ENCODE measurements at places on chromosomes 7 and 10.

GRCh38 chr10:97408496-97408992, 7.4 kb upstream of the RRP12 start:
- DNase-seq: no peak

- DNase-seq: peak; percentile 60
These were observed 48.1 kb downstream of the TNPO3 start for GRCh38 chr7:129006636-129007414.

- no peak for DNase-seq
These were observed 168.3 kb upstream of the MBL2 start for GRCh38 chr10:52940921-52941320.

DNA sequence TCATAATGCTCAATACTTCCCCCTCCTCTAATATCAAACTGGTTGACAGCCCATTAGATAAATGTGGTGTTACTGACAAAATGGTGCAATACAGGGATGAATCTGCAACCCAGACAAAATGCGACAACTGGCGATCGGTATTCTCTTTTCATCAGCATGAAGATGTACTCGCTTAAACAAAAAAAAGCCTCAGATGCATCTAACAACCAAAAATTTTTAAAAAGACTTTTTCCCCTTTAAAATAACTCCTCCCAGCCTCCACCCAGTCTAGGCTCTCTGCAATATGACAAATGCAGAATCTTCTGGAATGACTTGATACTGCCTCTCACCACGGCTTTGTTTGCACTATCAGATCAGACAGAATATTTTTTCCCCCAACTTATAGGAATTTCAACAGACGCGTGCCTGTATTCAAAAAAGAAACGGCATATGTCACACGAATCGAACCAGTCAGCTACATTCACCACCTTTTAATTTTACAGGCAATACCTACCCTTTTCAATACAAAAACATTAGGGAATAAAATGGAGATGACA, 1.2 kb downstream of the YWHAG start:
- DNase-seq: peak; percentile 26

- DNase-seq: no peak
These were observed 60.5 kb downstream of the SH2D4B start for GRCh38 chr10:80598084-80598798.

DNA sequence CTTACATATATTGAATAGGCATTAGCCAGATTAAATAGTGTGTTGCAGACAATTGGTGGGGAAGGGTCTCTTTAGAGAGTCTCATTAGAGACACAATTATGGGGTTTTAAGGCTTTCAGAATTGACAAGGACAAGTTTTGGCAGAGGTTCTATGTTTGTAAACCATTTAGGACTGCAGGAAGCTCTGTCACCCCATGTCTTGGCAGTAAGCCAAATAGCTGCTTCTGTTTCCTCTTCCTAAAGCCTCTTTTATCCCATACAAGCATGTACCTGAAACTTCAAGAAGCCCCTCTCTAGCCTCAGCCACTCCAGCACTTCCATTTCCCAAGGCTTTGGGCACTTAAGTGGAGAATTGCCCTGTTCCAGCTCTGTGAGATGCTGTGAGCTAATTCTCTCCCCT, 21.8 kb upstream of the LRRC4 start:
- DNase-seq: peak; percentile 23

GRCh38 chr10:74067373-74068352, 69.7 kb downstream of the VCL start:
- DNase-seq: no peak

- DNase-seq: no peak
These were observed 44.4 kb downstream of the KLHDC10 start for GRCh38 chr7:130114776-130115175.

- DNase-seq: no peak
These were observed 127.9 kb downstream of the NRF1 start for GRCh38 chr7:129739427-129739826.

- DNase-seq: no peak
These were observed 2.4 kb downstream of the CH25H start for GRCh38 chr10:89204621-89205185.

DNA sequence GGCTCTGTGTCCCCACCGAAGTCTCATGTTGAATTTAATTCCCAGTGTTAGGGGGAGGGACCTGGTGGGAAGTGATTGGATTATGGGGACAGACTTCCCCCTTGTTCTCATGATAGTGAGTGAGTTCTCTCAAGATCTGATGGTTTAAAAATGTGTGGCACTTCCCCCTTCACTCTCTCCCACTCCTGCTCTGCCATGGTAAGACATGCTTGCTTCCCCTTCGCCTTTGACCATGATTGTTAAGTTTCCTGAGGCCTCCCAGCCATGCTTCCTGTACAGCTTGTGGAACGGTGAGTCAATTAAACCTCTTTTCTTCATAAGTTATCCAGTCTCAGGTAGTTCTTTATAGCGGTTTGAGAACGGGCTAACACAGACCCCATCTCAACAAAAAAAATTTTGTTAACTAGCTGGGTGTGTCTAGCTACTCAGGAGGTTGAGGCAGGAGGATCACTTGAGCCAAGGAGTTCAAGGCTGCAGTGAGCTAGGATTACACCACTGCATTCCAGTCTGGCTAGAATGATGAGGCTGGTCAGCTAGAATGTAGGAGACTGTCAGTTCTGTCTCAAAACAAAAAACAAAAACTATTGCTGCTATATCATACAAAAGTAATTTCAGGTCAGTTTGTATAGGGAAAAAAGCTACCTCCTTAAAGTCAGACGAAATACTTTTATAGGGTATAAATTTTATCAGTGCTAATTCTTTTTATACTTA, 57.7 kb downstream of the ATAD1 start:
- no peak for DNase-seq

DNA sequence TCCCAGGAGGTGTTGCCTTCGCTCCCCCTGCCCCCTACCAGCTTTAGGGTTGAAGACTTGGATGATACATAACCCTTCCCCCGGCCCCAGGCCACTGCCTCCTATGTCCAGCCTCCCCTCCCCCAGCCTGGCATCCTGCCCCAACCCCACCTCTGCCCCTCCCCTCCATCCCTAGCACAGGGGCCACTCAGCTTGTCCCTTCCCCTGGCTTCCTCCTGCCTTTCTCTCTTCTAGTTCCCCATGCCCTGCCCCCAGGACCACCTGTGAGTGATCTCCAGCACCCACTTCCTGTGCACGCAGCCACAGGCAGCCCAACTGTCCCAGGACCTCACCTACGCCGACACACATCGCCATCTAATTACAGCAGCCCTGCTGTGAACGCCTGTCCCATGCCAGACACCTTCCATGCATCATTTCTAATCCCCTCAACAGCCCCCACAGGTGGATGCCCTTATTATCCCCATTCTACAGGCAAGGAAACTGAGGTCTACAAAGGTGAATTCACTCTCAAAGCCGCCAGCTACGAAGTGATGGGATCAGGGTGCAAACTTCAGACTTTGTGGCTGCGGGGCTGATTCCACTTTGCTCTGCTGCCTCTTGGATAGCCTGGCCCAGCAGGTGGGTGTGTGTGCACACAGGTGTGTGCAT, 82.4 kb upstream of the CHST15 start:
- no peak for DNase-seq

- peak; percentile 79 for DNase-seq
These were observed 95.8 kb downstream of the CHST15 start for GRCh38 chr10:123997486-123998196.

DNA sequence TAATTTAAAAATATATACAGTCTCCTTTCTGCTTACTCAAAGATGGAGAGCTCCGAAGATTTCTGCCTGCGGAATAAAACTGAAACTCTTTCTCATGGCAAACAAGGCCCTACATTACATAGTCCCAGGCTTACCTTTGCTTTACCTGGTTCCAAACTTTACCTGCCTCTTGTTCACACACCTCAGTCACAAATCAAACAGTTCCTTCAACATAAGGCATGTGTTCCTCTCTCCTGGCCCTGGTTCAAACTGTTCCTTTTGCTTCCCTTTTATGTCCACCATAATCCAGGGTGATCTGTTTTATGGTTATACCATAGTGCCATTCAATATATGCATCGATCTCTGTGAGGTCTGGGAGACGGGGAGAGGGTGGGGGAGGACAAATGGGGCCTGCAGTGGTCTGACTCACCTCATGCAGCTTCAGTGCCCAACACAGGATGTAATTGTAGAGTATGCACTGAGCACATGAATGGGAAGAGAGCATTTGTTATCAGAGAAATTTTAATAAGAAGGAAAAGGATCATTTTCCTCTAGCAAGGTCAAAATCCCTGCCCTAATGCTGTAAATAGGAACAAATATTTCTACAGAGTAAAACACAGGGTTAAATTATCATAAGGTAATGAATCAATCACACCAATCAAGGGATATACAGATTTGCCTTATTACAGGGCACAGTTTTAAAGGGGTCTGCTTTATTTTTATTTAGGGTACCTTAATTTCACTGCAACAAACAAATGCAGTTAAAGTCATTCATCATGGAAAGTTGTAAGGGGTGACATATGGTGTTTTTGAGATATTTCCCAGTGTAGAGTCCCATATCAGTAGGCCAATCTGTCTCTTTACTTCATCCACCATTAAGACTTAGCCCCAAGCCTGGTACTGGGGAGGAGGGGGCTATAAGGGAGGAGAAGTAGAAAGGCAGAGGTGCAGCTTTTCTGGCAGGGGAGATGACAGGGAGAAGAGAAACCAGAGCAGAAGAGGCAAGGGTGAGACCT, 88.8 kb upstream of the PDE1C start:
- no peak for DNase-seq

GRCh38 chr7:79403451-79403850, 50.0 kb downstream of the MAGI2 start:
- no peak for DNase-seq

DNA sequence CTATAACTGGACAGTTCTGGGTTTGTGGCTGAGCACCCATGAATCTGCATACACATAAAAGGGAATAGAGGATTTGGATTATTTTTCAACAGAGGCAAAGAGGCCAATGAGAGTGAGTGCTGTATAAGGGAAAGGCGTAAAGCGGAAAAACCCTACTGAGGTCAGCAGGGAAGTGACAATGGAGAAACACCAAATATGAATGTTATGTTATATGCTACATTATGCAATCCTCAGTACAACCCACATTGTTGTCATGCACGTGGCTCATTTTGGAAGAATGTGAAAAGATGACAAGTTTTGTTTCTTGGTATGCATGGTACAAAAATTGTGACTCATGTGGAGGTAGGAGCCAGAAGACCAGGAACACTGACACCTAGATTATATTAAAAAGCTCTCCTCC, 113.6 kb upstream of the AMPH start:
- peak; percentile 37 for DNase-seq

DNA sequence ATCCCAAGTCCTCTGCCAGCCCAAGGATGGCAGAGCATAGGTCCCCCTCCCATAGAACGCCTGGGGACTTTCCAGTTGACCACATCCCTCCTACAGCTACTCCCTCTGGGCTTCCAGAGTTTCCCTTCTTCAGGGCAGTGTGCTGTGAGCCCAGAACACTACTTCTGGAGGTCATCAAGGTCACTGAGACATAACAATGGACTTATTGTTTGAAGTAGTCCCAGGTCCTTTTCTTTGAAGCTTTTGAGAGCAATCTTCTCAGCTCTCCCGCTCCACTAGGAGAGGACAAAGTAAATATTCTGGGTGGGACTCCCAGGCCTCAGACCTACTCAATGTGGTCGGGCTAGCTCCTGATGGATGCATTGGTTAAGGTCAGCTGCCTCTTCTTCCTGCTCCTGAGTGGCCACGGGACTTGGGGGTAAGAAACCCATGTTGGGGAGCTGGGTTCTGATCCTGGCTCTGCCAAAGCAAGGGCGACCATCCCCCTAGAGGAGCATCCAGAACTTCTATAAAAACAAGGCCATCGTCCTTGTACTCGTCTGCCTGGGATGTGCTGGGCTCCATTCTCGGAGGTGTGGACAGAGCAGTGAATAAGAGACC, 83.5 kb upstream of the DDC start:
- no peak for DNase-seq

DNA sequence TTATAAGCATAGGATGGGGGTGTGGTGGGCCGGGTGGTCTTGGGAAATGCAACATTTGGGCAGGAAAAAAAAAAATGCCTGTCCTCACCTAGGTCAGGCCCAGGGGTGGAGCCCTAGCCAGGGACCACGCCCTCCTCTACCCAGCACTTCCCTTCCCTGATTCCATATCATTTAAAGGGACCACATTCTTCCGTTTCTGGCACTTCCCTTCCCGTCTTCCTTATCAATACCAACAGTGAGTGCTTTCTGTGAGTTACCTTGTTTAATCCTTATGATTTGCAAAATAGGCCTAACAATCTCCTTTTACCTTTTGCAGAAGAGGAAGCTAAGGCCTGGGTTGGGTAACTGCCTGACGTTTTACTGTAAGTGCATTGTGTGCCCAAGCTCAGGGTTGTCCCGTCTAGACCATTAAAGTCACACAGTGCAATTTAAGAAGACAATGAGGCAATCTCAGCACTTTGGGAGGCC, 16.7 kb upstream of the C10orf95 start:
- no peak for DNase-seq

GRCh38 chr7:83849131-83849530, 200.2 kb upstream of the SEMA3E start:
- DNase-seq: no peak

GRCh38 chr7:142910031-142910433, 23.5 kb downstream of the TRPV5 start:
- DNase-seq: no peak

DNA sequence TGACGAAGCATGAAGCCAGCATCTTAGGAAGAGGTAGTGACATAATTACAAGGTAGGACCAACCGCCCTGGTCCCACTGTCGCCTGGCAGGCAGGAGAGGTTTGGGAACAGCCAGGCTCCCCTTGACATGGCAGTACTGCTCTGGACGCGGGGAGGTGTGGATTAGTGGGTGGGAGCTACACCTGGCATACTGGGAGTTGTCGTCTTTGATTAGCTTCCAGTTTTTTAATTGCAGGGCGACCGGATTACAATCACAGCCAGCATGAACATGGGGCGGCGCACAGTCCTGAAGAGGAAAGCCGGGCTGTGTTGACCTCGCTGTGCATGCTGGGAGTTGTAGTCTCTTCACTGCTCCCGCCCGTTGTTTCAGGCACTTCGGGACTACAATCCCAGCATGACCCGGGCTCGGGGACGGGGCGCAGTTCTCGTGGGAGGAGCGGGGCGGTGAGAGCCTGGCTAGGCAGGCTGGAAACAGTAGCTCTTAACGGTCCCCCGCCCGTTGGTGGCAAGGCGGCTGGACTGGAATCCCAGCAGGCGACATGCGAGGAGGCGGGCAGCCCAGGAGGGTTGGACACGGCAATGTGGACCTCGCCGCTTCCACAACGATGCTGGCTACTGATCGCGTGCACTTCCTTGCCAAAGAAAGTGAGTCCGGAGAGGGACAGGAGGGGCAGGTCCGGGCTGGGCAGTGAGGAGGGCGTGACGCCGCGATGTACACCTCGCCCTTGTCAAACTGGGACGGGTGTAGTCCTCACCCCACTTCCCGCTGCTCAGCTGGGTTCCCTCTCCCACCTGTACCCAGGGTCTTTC, 98.0 kb upstream of the ZNF722 start:
- no peak for DNase-seq

Data from ACHN (cell line).